ENCODE measurements at places on chromosomes 4 and X. TPM values are rescaled to one million over a fixed set of nuclear protein-coding genes. Genes with fewer than 3 reads are reported as not detected.

- H3K27ac ChIP-seq, result no peak overlapping the region
- no peaks in the 10 kb centered on the region for H3K27me3 ChIP-seq
- DNase-seq, result no peak
- no peak overlapping the region for H3K4me3 ChIP-seq
- H3K36me3 ChIP-seq, result peaks cover 5% of the 10 kb centered on the region
Observed at GRCh38 chr4:40121515-40121914, 64.9 kb downstream of the N4BP2 start.

DNA sequence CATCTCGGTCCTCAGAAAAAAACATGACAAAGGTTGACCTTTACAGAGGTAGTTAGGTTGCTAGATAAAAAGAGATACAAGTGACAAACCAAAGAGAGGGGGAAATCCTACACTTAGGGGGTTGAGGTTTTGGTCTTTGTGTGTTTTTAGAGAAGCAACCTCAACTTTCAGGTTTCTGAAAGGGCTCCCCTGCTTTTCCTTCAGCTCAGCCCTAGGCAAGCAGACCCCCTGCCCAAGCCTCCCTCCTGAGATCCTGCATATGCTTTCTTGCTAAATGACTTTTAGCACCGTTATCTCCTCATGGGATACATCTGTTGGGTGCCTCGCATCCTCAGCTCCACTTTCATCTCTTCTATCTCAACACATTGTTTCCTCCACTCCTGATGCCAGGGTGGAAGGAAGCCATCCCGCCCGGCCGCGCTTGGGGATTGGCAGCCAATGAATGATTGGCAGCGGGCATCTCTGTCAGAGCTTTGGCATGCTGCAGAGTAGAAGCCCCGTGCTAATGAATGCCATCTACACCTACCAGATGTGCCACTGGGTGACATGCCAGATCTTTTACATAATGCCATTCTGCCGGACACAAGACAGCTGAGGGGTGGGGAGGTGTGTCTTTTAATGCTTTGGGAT is 15.0 kb upstream of the PRDM8 start:
- peaks cover 5% of the 10 kb centered on the region for H3K27me3 ChIP-seq
- H3K4me1 ChIP-seq, result peaks cover 10% of the 10 kb centered on the region
- H3K27ac ChIP-seq, result no peak overlapping the region
- no peaks in the 10 kb centered on the region for H3K36me3 ChIP-seq
- DNase-seq, result no peak
- no peak overlapping the region for H3K4me3 ChIP-seq

DNA sequence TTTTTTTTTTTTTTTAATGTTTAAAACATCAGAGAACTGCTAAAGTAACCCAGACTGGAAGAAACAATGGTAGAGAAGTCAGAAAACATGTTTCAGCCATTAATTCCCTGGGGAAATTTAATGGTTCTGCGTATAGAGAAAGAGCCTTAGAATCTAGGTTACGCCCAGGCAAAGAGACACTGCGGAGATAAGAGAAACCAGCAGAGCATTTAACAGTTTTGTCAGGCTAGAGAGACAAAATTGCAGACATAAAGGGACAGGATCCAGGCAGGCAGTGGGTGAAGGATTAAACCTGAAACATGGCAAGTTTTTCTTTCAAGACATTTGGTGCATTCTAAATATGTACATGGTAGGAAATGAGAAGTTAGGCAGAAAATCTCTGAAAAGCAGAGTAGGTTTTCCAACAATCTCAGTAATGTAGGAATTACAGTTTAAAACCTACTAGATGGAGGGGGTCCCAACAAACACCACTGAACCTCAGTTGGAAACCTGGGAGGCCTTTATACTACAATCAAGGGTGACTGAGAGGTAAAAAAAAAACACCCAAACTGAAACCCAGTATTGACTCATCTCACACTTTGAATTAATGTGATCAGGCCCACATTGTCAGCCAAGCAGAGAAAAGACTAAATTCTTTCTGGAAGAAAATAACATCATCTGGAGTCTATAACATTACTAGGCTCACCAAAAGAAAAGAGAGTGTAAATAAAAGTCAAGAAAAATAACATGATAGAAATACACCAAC is 254.2 kb upstream of the NWD2 start:
- no peak overlapping the region for H3K27ac ChIP-seq
- no peaks in the 10 kb centered on the region for H3K36me3 ChIP-seq
- H3K27me3 ChIP-seq, result no peaks in the 10 kb centered on the region
- H3K4me3 ChIP-seq, result no peak overlapping the region
- no peak for DNase-seq

- H3K4me1 ChIP-seq, result no peaks in the 10 kb centered on the region
- no peaks in the 10 kb centered on the region for H3K27me3 ChIP-seq
- DNase-seq, result no peak
Observed at GRCh38 chr4:94390804-94391410, 48.3 kb upstream of the HPGDS start.

DNA sequence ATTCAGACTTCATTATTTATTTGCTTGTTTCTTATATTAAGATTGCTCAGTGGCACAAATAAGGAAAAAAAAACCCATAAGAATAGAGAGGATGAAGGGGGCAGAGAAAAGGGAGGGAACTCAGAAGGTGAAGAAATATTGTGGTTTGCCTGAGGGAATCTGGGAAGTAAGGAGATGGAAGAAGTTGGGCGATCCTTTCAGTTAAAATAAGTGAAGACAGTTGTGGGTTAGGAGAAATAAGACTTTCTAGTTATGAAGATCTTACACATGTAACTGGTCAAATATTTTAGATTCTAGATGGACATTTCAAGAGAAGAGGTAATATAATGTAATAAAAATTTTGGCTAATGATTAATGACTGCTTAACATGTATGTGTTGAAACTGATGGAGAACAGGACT is 138.7 kb upstream of the LIMCH1 start:
- no peak overlapping the region for H3K4me3 ChIP-seq
- no peak for DNase-seq
- H3K36me3 ChIP-seq, result no peaks in the 10 kb centered on the region
- H3K27ac ChIP-seq, result no peak overlapping the region
- no peaks in the 10 kb centered on the region for H3K27me3 ChIP-seq

DNA sequence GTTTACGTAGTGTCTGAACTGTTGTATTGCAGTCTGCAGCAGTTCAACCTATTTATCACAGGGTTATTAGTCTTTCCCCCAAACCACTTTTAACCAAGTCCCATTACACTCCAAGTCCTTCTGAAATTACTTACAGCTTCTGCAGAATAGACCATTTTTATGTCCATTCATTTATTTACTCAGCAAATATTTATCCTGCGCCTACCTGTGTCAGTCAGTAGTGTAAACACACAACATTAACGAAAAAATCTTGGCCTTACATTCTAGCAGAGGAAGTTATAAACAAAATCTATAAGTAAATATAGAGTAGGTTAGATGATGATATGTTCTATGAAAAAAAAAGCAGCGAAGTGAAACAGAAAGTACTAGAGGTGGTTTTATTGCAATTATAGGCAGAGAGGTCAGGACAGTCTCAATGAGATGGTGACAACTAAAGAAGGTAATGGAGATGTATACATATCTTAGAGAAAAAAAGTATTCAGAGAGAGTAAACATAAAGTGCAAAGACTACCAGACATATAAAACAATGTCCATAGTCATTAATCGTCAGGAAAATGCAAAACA is 534.7 kb downstream of the KCNIP4 start:
- H3K36me3 ChIP-seq, result no peaks in the 10 kb centered on the region
- no peaks in the 10 kb centered on the region for H3K4me1 ChIP-seq
- H3K27ac ChIP-seq, result no peak overlapping the region
- DNase-seq, result no peak

- no peaks in the 10 kb centered on the region for H3K4me1 ChIP-seq
- no peak overlapping the region for H3K4me3 ChIP-seq
- H3K36me3 ChIP-seq, result no peaks in the 10 kb centered on the region
- DNase-seq, result no peak
- no peaks in the 10 kb centered on the region for H3K27me3 ChIP-seq
- no peak overlapping the region for H3K27ac ChIP-seq
Observed at GRCh38 chr4:48243887-48244286, 25.8 kb downstream of the TEC start.

DNA sequence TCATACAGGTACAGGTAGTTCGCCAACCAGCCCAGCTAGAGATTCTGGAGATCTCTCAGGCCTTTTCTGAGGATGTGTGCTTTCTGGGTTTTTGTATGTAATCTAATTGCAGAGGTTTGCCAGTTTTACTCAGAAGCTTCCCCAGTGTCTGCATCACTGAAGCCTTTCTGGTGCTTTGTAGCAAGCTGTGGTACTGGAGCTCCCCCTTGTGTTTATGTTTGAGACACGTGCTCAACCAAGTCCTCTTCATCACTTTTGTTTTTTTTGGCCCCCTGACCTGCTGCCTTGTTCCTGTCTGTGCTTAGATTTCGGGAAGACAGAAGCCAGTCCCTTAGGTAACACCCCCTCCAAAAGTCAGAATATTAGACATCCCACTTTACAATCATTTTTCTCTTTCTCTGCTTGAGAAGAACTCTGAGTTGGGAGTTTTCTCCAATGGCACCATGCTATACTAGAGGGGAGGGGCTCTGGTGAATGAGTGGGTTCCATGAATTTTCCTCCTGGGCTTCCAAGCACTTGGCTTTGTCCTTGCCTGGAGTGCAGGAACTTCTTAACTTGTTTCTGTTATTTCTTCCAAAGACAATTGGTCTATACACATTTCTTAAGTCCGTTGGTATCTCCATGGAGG is 128.4 kb upstream of the TBC1D9 start:
- peaks cover 4% of the 10 kb centered on the region for H3K27me3 ChIP-seq
- H3K27ac ChIP-seq, result no peak overlapping the region
- H3K4me3 ChIP-seq, result no peak overlapping the region
- DNase-seq, result no peak

- no peak for DNase-seq
- H3K36me3 ChIP-seq, result no peaks in the 10 kb centered on the region
- no peaks in the 10 kb centered on the region for H3K27me3 ChIP-seq
Observed at GRCh38 chr4:37623125-37623524, 63.1 kb downstream of the RELL1 start.

- no peak for DNase-seq
- no peak overlapping the region for H3K4me3 ChIP-seq
- no peak overlapping the region for H3K27ac ChIP-seq
- H3K36me3 ChIP-seq, result no peaks in the 10 kb centered on the region
Observed at GRCh38 chrX:24153178-24153795, 3.8 kb downstream of the ZFX start.

DNA sequence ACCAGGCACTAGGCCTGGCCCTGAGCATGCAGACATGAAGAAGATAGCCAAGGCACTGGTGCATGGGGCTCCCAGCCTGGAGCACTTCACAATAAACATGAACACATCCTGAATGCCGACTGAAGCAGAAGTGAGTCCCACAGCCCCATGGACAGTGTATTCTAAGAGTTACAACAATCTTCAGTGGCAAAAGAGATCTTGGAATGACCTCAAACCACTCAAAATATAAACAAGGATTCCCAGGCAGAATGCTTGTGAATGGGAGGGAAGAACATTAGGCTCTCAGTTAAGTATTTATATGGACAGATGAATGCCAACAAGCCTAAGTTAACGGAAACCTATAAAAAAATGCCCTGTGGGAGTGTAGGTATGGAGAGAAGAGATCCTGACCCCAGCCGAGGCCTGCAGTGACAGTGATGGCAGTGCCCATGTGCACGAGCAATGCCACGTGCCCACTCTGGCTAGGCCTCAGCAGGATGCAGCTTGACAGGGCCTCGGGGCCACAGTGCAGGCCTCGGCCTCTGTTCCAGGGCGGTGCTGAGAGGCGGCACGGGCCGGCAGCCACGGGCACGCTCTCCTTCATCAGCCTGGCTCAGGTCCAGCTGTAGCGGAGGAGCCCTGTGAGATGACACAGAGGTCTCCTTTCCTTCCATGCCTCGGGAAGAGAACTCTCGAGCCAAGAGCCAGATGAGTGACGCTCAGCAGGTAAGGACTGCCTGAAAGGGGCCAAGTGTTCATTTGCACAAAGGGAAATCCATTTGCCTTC is 49.2 kb downstream of the IRF2 start:
- DNase-seq, result no peak
- no peaks in the 10 kb centered on the region for H3K27me3 ChIP-seq
- no peaks in the 10 kb centered on the region for H3K36me3 ChIP-seq
- no peak overlapping the region for H3K4me3 ChIP-seq
- no peak overlapping the region for H3K27ac ChIP-seq
- H3K4me1 ChIP-seq, result no peaks in the 10 kb centered on the region

DNA sequence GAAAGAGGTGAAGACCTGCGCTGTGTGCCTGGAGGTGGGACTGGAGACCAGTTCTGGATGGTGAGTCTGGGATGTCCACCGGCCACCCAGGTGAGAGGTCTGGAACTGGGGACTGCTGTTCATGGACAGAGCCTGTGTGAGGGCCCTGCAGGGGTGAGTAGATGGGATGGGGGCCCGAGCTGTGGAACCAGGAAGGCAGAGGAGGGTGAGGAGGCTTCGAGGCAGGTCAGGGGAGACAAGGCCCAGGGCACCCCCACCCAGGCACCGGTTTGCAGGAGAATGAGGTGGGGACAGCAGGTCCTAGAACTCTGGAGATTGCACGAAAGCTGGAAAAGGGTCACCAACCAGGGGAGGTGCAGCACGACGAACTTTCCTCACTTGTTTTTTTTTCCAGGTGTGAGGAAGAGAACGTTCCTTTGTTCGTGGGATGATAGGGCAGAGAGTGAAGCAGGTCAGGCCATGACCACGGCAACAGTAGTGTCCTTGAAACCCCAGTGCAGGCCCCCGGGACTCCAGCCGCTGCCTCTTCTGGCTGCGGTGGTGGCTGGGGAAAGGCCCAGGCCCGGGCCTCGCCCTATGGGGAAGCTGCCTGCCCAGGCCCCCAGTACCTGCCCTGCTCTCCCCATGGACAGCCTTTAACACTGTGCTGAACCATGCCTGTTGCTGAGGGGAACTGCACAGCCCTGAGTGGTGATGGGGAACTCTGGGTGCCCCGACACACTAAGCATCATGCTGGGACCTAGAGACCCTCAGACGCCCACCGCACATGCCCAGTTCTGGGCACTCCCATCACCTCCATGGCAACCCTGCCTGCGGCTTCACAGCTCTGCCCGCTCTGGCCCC is 22.9 kb downstream of the TNIP2 start:
- no peak for DNase-seq
- H3K4me1 ChIP-seq, result no peaks in the 10 kb centered on the region
- no peak overlapping the region for H3K4me3 ChIP-seq
- H3K27me3 ChIP-seq, result no peaks in the 10 kb centered on the region
- no peak overlapping the region for H3K27ac ChIP-seq

- no peak overlapping the region for H3K4me3 ChIP-seq
- H3K4me1 ChIP-seq, result no peaks in the 10 kb centered on the region
- no peaks in the 10 kb centered on the region for H3K36me3 ChIP-seq
- no peaks in the 10 kb centered on the region for H3K27me3 ChIP-seq
Observed at GRCh38 chr4:89331197-89331596, 23.6 kb upstream of the GPRIN3 start.

VBP1 gene
- total RNA-seq, result 18.6 TPM

ETDA gene
- not detected for total RNA-seq

SMAD1 gene
- 16.2 TPM for total RNA-seq

PPBP gene
- total RNA-seq, result 1.2 TPM

MAGT1 gene
- total RNA-seq, result 70.3 TPM

TRMT44 gene
- 10.5 TPM for total RNA-seq

CHST7 gene
- 4.8 TPM for total RNA-seq

BGN gene
- 122 TPM for total RNA-seq

PNMA6F gene
- total RNA-seq, result not detected
